EL (cell line): ENCODE measurements at places on chromosomes 4 and X.

DNA sequence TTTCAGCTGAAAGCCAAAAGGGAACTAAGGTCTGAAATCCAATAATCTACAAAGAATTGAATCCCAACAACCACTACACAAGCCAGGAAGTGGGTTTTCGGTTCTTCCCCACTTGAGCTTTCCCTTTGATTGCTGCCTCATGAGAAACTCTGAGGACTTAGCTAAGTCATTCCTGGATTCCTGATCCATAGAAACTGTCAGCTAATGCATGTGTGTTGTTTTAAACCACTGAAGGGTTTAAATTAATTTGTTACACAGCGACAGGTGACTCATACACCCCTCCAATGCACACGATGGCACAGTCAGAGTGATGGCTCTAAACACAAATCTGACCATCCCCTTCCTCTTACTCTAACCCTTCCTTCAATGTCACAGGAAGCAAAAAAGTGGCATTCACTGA, 282.9 kb downstream of the RAB28 start:
- no peak for DNase-seq

- no peak for DNase-seq
These were observed 38.9 kb downstream of the CCNQ start for GRCh38 chrX:153560000-153560399.

GRCh38 chr4:121551881-121552280, 144.9 kb downstream of the ANXA5 start:
- no peak for DNase-seq

- DNase-seq, result peak; percentile 84
These were observed 115.7 kb upstream of the FAT1 start for GRCh38 chr4:186839122-186840037.

- DNase-seq, result peak; percentile 32
These were observed 132.5 kb upstream of the NHS start for GRCh38 chrX:17242470-17242869.

DNA sequence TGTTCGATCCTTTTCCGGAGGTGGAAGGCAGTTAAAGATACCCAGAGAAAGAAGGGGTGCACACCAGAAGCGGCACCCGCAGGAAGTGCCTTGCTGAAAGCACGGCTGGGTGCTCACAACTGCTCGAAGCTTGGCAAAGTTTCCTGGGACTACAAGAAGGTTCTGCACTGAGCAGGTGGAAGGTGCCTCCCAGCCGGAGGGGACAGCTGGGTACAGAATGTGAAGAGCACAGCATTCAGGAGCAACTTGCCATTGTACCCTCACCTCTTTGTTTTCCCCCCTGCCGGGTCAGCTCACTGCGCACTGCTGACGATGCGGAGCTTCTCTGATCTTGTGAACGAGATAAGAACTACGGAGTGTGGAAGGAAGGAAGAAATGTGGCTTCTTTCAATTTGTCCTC, 289.2 kb downstream of the FBXW7 start:
- no peak for DNase-seq

GRCh38 chr4:81512001-81512756, 40.5 kb upstream of the RASGEF1B start:
- DNase-seq, result no peak

DNA sequence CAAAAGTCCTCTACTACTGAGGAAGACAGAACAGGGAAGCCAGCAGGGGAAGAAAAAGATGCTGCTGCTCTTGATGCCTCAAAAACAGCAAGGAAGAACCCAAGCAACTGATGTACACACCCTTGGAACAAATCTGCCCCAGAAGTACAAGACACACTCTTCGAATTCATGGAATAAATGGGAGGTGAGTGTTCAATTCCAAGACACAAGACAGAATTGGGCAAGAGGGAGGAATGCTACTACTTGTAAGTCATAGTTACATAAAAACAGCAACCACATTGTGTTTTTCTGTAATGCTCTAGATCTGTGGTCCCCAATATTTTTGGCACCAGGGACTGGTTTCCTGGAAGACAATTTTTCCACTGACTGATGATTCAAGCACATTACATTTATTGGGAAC, 58.0 kb upstream of the H2AZ1 start:
- peak; percentile 80 for DNase-seq

GRCh38 chrX:69565247-69565815, 50.6 kb upstream of the EDA start:
- no peak for DNase-seq

GRCh38 chrX:2650865-2651264, 40.2 kb upstream of the CD99 start:
- DNase-seq, result no peak

DNA sequence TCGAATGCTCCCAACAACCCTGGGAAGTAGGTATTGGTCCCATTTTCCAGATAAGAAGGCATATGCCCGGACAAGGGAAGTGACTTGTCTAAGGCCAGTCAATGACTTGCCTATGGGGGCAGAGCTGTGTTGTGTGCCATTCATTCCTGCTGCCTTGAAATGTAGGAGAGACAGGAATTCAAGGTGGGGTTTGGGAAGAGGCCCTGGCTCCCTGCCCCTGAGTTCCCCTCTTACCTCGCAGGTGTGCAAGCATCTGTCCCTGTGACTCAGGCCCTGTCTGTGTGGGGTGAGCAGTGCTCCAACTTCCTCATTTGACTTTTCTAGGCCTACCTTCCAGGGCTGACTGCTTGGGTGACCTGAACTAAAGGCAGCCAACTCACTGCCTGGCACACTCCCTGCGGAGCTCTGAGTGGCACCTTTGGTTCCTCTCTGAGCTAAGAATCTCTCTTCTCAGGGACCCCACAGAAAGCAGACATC, 5.1 kb downstream of the EFNB1 start:
- DNase-seq, result no peak

DNA sequence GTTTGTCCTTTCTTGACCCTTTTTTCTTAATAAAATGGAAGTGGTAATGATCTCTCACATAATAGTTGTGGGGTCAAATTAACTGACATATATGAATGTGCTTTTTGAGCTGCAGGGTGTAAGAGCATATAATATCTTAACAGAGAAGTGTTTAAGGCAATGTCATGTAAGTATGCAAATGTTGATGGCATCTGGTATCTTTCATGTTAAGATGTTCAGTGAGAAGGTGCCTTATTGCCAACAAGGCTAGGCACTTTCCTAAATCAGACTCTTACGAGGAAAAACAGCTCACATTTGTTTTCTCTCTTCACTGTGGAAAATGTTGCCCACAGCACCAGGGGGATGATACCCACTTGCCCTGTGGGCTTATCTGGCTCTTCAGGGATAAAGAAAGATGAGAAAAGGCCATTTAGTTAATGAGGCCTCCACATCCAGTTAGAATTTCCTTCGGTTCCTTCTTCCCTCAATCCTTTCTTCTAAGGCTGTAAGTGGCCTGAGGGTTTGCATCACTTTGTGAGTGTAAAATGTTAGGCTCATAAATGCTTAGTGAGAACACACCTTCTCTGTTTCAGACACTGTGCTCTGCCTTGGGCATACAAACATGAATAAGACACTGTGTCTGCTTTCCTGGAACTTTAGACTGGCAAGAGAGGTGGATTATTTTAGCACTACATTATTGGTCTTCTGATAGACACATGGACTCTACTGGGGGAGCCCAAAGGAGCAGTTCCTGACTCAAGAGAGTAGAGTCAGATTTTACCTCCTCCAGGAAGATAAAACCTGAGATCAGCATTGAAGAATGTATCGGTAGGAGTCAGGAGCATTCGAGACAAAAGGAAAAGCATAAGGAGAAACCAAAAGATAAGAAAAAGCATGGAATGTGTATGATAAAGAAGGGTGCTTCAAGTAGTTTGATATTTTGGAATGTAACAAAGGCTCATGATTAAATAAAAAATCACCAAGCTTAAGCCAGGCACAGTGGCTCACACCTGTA, 135.5 kb downstream of the SOWAHB start:
- no peak for DNase-seq

GRCh38 chr4:65825116-65825753, 154.9 kb upstream of the EPHA5 start:
- peak; percentile 65 for DNase-seq

DNA sequence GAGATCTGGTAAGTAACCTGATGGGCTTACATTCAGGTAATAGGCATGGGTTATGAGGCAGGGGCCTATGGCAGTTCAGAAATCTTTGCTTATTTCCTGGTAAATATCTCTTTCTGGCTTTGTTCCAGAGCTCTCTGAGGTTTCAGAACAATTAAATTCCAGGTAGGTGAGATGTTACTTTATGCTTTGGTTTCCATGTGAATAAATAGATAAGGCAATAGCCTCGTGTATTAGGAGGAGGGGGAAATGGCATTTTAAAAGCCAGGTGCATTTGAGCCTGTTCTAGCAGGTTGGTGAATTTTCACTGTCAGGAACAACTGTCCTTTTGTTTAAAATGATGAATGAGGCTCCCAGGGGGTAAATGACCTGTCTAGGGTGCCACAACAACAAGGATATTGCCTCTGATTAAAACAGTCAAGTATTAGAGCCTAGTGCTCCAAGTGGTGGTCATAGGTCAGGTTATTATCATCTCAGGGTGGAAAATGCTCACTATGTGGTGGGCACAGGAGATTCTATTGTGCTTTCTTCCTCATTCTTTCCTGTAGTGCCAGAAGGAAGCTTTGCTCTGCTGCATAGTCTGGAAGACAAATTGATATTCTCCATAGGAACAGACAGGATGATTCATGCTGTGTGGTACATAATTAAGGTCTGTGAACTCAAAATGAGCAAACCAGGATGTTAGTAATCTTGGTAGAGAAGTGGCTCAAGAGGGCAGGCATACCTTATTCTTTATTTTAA, 296.2 kb downstream of the INPP4B start:
- peak; percentile 79 for DNase-seq

DNA sequence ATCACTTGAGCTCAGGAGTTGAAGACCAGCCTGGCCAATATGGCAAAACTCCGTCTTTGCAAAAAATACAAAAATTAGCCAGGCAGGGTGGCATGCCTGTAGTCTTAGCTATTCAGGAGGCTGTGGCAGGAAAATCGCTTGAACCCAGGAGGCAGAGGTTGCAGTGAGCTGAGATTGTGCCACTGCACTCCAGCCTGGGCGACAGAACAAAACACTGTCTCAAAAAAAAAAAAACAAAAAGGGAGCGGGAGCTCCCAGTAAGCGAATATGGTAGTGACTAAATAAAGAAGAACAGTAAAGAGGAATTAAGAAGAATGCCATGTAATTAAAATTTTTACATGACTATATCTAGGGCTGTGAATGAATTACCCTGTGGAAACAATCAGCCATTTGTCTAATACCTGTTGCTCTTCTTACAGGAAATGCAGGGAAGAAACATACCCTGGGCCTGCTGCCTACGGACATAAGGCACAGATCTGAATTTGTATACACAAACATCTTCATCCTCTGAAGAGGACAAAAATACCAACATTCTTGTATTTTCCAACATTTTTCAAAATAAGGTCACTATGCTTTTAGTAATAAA, 11.4 kb downstream of the WDFY3 start:
- DNase-seq, result no peak

DNA sequence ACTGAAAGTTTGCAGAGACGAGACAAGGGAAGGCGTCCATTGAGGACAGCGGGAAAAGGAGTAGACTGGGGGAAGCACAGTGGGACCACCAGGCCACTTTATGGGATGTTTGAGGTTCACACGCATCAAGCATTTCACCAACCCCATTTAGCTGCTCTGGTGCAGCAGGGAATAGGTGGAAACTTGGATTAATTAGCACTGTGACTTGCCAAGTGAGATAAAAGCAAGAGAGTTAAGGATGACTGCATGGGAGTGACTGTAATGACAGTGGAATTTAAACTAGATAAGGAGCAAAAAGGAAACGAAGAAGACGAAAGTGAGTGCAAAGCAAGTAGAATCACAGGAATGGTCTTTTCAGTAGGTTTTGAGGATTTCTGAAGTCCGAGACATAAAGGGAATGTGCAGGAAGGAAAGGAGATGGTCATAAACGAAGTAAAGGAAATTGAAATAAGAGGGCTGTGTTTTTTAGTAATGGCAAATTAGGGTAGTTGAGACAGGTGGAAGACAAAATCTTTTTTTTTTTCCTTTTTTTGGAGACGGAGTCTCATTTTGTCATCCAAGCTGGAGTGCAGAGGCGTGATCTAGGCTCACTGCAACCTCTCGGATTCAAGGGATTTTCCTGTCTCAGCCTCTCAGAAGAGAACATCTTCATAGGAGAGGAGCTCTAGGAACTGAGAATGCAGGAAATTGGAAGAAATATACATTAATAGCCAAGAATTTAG, 119.0 kb upstream of the MAP9 start:
- DNase-seq, result no peak

GRCh38 chrX:110403441-110404238, 45.0 kb downstream of the RTL9 start:
- peak; percentile 75 for DNase-seq

- DNase-seq, result peak; percentile 44
These were observed 52.9 kb downstream of the TRIM2 start for GRCh38 chr4:153257151-153257620.

GRCh38 chrX:40171513-40172400, 74.0 kb upstream of the BCOR start:
- peak; percentile 56 for DNase-seq

DNA sequence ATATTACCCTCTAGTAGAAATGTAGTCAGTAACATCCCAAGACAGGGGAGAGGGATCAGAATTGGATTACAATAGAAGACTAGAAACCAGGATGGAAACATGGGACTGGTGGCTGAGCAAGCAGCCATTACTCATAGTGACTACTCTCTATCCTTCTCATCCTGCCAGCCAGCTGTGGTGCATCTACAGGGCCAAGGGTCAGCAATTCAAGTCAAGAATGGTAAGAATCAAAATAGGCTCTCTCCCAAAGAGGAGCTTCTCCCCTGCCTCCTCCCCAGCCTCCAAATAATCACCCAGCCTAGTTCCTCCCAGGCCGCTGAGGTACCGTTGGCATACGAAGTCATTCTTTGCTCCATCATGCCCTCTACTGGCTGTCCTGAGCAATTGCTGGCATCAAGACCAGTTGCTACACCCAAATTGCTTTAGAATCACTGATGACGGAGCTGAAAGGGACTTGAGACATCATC, 19.4 kb downstream of the AWAT2 start:
- DNase-seq, result peak; percentile 53

- no peak for DNase-seq
These were observed 15.0 kb downstream of the CD40LG start for GRCh38 chrX:136662976-136663375.

DNA sequence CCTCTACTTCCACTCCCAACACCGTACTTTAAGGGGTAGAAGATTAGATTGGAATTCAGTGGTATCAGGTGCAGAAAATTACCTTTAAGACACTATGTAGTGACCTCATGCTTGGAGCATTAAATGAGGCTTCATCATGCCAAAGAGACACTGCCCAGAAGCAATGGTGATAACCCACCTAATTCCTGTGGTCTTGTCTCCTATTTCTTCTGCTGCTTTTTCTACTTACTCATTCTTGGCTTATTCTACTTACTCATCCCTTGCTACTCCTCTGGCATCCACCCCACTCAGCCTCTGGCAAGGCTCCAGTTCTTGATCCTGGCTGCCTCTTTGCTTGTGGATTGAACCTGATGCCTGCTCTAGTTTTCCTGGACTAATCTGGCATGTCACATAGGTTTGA, 62.3 kb upstream of the ADAMTS3 start:
- peak; percentile 90 for DNase-seq

- DNase-seq, result no peak
These were observed 26.0 kb downstream of the OCRL start for GRCh38 chrX:129566073-129566472.

DNA sequence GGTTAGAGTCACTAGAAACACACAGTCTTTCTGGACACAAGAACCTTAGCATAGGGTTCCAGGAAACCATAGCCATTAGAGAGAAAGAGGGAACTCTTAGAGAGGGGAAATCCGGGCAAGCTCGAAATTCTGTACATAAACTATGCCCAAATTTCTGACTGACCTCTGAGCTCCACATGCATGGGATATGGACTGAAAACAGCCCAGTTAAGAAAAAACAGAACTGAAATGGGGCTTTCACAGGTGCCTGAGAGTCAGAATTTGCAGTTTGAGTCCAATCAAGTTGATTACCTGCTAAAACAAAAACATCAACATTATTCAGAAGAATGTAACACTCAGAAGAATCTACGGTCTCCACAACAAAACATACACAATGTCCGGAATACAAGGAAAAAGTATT, 13.1 kb downstream of the DCHS2 start:
- no peak for DNase-seq
